ENCODE measurements at places on chromosomes 7 and 10.

GRCh38 chr10:86646532-86646931, 7.8 kb upstream of the OPN4 start:
- no peak for DNase-seq

GRCh38 chr7:27375958-27376357, 133.4 kb downstream of the EVX1 start:
- DNase-seq: no peak

- DNase-seq: no peak
Measured at GRCh38 chr10:124162774-124163354, 69.5 kb upstream of the CHST15 start.

DNA sequence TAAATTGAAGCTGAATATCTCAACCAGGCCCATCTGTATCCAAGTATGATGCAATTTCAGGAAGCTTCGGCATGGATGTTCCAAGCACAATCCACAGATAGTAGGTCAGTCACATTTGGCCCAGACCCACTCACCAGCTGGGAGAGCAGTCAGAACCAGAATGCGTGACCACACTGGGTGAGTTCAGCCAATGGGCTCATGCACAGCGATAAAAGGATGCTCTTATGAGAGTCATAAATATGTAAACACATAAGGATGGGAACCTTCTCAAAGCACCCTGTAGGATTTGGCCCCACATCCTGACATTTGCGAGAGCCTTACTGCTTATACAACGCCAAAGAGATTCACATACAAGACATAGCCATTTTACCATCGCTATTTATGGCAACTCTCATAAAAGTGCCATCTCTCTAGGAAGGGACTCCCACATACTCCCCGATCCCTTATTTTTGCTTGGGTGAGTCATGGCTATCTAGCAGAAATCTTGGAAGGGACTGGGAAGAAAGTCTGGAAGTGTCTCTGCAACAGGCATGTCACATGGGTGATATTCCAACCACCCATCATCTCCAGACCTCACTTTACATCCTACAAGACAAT, 3.0 kb downstream of the AFAP1L2 start:
- DNase-seq: no peak

- no peak for DNase-seq
Measured at GRCh38 chr7:10022957-10023356, 950.7 kb upstream of the PHF14 start.

DNA sequence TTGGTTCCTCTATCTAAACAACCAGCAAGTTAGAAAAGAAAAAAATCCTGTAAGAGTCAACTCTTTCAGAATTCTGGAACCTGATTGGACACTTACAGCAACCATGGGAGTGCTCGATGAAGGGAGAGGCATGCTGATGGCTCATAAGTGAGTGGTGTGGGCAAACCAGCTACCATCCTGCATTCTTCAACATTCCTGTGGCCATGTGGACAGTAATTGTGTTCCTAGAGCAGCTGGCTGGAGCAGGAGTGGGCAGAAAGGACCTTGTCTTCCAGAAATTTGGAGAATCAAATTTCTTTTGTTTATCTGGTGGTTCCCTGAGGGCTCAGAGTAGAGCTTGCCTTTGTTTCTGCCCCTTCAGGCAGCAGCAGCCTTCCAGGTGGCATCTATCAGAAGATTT, 22.5 kb upstream of the MYL7 start:
- peak; percentile 74 for DNase-seq

DNA sequence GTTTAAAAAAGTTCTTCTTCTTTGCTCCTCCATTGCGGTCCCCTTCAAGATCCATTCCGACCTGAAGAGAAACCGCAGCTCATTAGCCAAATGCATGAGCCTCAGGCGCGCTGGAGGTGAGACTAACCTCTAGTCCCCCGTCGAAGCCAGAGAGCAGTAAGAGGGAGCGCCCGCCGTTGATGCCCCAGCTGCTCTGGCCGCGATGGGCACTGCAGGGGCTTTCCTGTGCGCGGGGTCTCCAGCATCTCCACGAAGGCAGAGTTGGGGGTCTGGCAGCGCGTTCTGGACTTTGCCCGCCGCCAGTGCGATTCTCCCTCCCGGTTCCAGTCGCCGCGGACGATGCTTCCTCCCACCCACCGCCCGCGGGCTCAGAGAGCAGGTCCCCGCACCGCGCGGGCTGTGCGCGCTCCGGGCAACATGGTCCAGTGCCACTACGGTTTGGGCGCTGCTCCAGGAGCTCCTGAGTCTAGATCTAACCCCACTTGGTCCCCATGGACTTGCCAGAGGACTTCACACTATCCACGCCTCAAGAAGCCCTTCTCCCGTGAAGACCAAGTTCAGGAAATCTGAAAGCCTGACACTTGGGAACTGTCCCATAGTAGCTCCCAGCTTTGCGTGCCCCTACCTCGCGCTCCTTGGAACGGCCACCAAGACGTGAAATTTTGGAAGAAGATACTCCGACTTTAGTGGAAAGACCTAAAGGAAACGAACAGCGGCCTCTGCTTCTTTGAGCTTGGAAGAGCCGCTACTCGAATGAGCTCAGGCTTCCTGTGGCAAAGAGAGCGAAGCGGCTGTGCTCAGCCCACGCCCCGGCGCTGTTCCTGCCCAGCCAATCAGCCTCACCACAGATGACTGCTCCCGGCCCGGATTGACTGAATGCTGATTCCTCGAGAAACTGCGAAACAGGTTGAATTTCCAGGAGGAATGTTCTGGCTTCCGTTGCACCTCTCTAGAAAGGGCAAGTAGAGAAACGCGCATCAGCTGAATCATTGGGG, at the start of gene ABCB1:
TSS of gene ABCB1 (minus strand) at position 755 of the 995 bp plus-strand sequence. CDS start at position 55, 700 bp downstream.
- DNase-seq: peak; percentile 67

DNA sequence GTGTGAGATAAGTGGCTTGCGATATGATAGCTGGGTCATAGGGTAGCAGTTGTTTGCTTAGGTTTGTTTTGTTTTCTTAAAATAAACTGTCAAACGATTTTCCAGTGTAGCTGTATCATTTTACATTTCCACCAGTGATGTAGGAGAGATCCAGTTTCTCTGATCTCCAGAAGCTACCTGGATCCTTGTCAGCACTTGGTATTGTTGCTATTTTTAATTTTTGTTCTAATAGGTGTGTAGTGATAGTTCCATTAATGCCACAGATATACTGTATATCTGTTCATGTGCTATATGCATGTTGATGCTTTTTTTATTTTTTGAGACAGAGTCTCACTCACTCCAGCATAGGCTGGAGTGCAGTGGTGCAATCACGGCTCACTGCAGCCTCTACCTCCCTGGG, 44.4 kb downstream of the GOLGA7B start:
- no peak for DNase-seq

DNA sequence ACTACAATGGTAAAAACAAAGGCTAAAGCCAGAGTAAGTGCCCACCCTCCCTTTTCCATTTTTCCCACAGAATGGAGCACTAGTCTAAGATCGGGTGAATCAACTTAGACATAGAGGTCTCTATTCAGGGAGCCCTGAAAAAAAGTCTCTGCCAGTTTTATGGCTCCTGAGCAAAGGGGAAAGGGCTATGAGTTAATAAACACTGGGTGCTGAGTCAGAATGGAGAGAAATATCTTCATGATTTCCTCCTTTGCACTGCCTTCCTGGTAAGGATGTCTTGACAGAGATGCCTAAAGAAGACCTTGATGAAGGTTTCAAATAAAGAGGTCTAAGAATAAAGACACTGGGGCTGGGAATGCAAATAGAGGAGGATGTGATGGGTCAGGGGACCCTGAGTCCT, 607.4 kb upstream of the MBL2 start:
- no peak for DNase-seq

- DNase-seq: no peak
Measured at GRCh38 chr7:4001742-4002141, 680.4 kb upstream of the FOXK1 start.

DNA sequence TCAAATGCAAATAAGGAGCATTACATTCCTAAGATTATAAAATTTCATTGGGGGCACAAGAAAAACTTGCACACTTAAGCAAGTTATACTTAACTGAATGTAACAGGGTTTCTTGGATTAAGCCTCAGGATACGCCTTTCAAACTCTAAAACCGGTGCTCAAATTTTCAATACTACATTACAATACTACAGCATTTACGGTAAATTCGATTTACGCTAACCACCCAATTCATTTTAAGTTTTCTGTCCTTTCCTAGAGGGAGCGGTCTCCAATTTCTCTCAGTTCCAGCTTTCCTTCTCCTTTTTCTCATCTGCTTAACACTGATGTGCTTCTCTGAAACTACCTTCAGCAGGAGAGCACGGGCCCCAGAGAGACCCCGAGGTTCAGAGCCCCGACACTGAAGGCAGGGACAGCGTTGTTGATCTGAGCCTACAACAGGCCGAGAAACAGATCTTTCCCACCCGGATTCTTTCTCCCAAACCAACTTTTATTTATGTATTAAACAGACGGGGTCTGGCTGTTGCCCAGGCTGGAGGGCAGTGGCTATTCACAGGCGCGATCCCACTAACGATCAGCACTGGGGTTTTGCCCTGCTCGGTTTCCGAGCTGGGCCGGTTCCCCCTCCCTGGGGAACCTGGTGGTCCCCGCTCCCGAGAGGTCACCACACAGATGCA, 798 bp downstream of the ZNF425 start:
- no peak for DNase-seq

GRCh38 chr7:138387755-138388475, 72.1 kb upstream of the TRIM24 start:
- DNase-seq: no peak

DNA sequence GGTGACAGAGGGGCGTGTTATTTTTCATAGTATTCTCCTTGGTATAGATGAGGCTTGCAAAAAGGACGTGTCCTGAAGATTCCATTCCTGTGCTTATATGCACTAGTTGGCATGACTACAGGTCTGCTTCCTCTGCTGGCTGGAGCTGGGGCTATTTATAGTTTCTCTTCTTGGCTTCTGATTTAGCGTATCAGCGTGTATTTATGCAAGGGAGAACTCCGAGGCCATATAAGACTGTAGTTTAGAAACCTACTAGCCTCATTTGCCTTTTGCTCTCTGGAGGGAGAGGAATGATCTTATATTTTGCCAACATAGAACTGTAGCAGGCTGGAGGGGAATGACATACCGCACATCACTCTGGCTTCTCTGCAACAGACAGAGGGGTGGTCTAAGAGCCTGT, 39.7 kb downstream of the CACNB2 start:
- DNase-seq: peak; percentile 75

GRCh38 chr10:15168291-15168785, at the start of gene NMT2:
Gene NMT2 (minus strand): TSS chr10:15168693. CDS start chr10:15168612, 81 bp downstream.
- DNase-seq: peak; percentile 84

- DNase-seq: no peak
Measured at GRCh38 chr7:129688503-129689222, 77.1 kb downstream of the NRF1 start.

- DNase-seq: no peak
Measured at GRCh38 chr10:5442990-5443370, 30.6 kb downstream of the NET1 start.

- DNase-seq: no peak
Measured at GRCh38 chr7:973312-973711, 2.0 kb downstream of the COX19 start.

- DNase-seq: no peak
Measured at GRCh38 chr7:49403844-49404243, 369.6 kb upstream of the VWC2 start.

DNA sequence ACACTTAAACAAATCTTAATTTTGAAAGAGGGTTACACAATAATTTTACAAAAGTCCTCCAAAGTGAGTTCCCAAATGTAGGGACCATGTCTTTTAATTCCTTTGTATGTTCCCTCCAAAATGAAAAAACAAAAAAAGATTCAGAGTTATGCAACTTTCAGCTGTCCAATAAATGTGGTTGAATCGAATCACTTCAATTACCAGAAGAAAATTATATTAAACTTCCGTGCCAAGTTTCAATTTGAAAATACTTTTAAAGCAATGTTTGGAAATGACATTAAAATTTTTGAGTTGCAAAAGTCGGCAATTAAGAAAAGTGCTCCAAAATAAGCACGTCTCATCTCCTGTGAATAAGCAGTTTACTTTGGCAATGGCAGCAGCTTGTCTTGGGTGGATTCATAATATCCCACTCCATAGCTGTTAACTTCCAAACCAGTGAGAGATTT, 60.3 kb upstream of the C1GALT1 start:
- no peak for DNase-seq

DNA sequence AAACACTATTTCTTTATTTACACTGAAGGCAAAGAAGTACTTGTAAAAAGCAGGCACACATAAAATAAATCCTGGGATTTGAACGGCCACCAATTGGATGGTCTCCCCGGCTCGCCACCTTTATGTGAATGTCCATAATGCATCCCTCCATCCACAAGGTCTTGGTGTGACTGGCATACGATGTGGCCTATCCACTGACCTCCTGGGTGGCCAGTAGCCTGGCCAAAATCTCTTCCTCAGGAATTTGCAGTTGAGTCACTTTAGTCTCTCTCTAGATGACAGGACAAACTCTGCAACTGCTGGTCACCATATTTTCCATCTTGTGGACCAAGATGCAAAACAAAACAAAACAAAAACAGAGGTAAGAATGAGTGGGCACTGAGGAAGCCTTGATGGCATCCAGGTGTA, 39.1 kb downstream of the CDK1 start:
- no peak for DNase-seq

- no peak for DNase-seq
Measured at GRCh38 chr10:72638586-72639440, 12.9 kb upstream of the MICU1 start.

- no peak for DNase-seq
Measured at GRCh38 chr10:122930140-122930539, 19.7 kb downstream of the FAM24A start.

GRCh38 chr10:78995987-78996791, 72.6 kb upstream of the ZMIZ1 start:
- no peak for DNase-seq

DNA sequence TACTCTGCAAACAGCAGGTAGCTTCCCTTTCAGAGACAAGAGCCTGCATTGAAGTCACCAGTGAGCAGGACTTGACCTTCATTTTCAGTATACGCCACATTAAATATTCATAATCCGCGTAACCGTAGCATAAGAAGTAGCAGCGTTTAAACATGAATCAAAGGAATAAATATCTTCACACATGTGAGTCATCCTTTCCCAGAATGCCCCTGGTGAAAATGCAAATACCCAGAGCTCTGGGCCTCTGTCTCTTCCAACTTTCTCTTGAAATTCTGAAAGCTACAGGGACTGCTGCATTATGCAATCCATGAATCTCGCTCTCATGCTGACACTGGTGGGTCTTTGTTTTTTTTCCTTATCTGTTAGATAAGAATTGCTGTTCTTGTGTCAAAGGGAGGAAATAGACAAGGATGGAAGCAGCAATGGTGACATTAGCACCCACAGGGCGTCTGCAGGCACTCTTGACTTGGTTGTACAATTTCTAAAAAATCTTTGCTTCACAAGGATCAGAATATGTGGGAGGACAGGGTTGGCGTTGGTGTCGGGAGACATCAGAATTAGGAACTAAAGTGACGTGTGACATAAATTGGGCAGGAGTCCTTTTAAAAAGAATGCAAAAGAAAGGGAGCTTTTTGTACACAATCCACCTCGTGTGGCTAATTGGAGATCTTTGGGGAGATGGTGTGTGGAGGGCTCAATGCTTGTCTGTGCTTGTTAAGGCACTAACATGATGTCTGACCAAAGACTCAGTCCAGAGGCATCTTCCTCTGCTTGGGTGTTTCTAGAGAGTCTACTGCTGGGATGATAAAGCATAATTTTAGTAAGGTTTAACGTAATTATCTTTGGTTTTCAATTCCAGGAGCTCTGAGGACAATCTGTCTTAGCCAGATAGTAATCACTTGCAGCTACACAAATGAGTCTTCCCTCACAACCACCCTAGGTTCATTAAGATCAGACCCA, 390.3 kb downstream of the KCNMA1 start:
- no peak for DNase-seq

- DNase-seq: no peak
Measured at GRCh38 chr7:42956062-42956461, 23.9 kb downstream of the MRPL32 start.
